Right cardiac atrium (tissue), 5 donors: ENCODE measurements at places on chromosomes 5 and 9. TPM values are rescaled to one million over a fixed set of nuclear protein-coding genes. Genes with fewer than 3 reads are reported as not detected.

C5orf58 gene
- 0.68 TPM for polyA plus RNA-seq

SPAG8 gene
- 5.4 TPM for polyA plus RNA-seq

PCDHAC1 gene
- not detected for polyA plus RNA-seq

EMB gene
- 3.7 TPM for polyA plus RNA-seq

SPOCK1 gene
- 41.0 TPM for polyA plus RNA-seq

IDNK gene
- 6.3 TPM for polyA plus RNA-seq

DAB2IP gene
- 25.5 TPM for polyA plus RNA-seq

SEMA6A gene
- 3.1 TPM for polyA plus RNA-seq

PRLR gene
- polyA plus RNA-seq, result 0.20 TPM

SPINK1 gene
- polyA plus RNA-seq, result 0.38 TPM

LHX6 gene
- polyA plus RNA-seq, result 2.9 TPM

NIPAL4 gene
- polyA plus RNA-seq, result 0.16 TPM

MRPS2 gene
- polyA plus RNA-seq, result 48.9 TPM

SUSD3 gene
- 0.16 TPM for polyA plus RNA-seq

NR2F1 gene
- 29.0 TPM for polyA plus RNA-seq

FGD3 gene
- 1.1 TPM for polyA plus RNA-seq

SLCO6A1 gene
- not detected for polyA plus RNA-seq

CEL gene
- 2.8 TPM for polyA plus RNA-seq

PCDHGA4 gene
- 1.7 TPM for polyA plus RNA-seq

NOXA1 gene
- 4.3 TPM for polyA plus RNA-seq

CXCL14 gene
- 4.5 TPM for polyA plus RNA-seq

TLR4 gene
- polyA plus RNA-seq, result 3.8 TPM

CDKN2A gene
- polyA plus RNA-seq, result 0.32 TPM

WDR38 gene
- 0.09 TPM for polyA plus RNA-seq

SCAMP1 gene
- 14.6 TPM for polyA plus RNA-seq

KIF4B gene
- polyA plus RNA-seq, result not detected

TAF1L gene
- polyA plus RNA-seq, result not detected

GHR gene
- 8.1 TPM for polyA plus RNA-seq

BARHL1 gene
- polyA plus RNA-seq, result not detected

DRD1 gene
- not detected for polyA plus RNA-seq

DMRT3 gene
- not detected for polyA plus RNA-seq

OLFML2A gene
- polyA plus RNA-seq, result 15.1 TPM

ARL10 gene
- polyA plus RNA-seq, result 5.6 TPM

HRH2 gene
- polyA plus RNA-seq, result 18.6 TPM

FOXD4L3 gene
- 0.05 TPM for polyA plus RNA-seq

GRIN1 gene
- 0.09 TPM for polyA plus RNA-seq

SLC25A48 gene
- 0.25 TPM for polyA plus RNA-seq

CAMK2A gene
- polyA plus RNA-seq, result 15.4 TPM

PKD2L2 gene
- polyA plus RNA-seq, result 0.18 TPM

GFI1B gene
- polyA plus RNA-seq, result 0.16 TPM

KCNIP1 gene
- 0.11 TPM for polyA plus RNA-seq

CARTPT gene
- 0.29 TPM for polyA plus RNA-seq

ENTPD8 gene
- polyA plus RNA-seq, result not detected

GPR150 gene
- polyA plus RNA-seq, result 0.09 TPM

C5orf52 gene
- not detected for polyA plus RNA-seq

BAAT gene
- polyA plus RNA-seq, result 0.11 TPM

PTPA gene
- 147 TPM for polyA plus RNA-seq

NPR3 gene
- 12.6 TPM for polyA plus RNA-seq

ANKRD31 gene
- polyA plus RNA-seq, result 0.05 TPM

ACOT12 gene
- not detected for polyA plus RNA-seq

SPINK6 gene
- polyA plus RNA-seq, result not detected

OSMR gene
- 9.8 TPM for polyA plus RNA-seq

ZNF483 gene
- 1.5 TPM for polyA plus RNA-seq

AK8 gene
- 0.66 TPM for polyA plus RNA-seq

SH3RF2 gene
- polyA plus RNA-seq, result 354 TPM

MARCOL gene
- polyA plus RNA-seq, result not detected

RLN1 gene
- 0.16 TPM for polyA plus RNA-seq

TMEM174 gene
- not detected for polyA plus RNA-seq
